Ovary (tissue), 10 donors: ENCODE measurements at places on chromosomes 2 and 18. TPM values are rescaled to one million over a fixed set of nuclear protein-coding genes. Genes with fewer than 3 reads are reported as not detected.

- DNase-seq, result no peak
Measured at GRCh38 chr18:48694295-48694694, 155.5 kb downstream of the CTIF start.

DNA sequence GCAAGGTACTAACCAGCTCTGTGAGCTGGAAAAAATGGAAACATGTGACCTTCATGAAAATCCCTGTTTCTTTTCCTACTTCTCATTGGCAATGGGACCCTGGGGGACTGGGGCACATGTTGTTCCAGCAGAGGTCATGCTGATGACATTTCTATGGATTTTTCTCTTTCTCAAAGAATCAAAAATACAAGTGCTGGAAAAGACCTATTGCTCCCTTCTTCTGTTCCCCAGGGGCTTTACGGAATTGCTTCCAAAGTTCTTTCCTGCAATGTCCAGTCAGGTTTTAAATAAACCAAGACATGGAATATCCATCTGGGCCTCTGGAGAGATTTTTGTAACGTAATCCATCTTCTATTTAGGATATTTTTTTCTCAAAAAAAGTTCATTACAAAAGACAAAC, 1006.1 kb upstream of the CELF4 start:
- no peak for DNase-seq

- DNase-seq, result no peak
Measured at GRCh38 chr2:224793946-224794345, 77.8 kb upstream of the CCDC195 start.

DNA sequence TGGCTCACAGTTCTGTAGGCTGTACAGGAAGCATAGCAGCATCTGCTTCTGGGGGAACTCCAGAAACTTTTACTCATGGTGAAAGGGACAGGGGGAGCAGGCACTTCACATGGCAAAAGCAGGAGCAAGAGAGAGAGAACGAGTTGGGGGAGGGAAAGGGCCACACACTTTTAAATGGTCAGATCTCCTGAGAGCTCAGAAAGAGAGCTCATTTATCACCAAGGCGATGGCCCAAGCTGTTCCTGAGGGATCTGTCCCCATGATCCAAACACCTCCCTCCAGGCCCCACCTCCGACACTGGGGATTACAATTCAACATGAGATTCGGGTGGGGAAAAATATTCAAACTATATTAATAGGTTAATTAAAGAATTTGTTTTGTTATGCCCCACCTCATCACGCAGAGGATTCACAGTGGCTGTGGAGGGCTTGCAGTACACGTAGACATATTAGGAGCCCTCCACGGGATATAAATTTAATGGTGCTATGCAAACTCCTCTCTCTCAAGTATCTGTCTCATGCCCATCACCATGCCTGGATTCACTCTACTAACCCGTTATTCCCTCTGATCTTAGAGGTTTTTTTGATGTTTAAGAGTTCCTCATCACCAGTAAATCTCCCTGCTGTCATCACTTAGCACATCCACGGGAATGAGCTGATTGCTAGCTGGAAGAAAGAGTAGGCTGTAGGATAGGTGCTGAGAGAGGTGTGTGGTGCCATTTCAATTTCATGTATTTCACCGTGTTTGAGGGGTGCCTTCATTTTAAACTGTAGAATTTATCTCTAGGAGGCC, 84.5 kb upstream of the ARHGAP28 start:
- DNase-seq, result no peak

GRCh38 chr2:208153156-208153555, 7.2 kb upstream of the CRYGB start:
- no peak for DNase-seq

- DNase-seq, result no peak
Measured at GRCh38 chr2:230225486-230225885, at the start of gene SP140. Gene SP140 (plus strand): TSS chr2:230225736. CDS start chr2:230225845, 109 bp downstream.

DNA sequence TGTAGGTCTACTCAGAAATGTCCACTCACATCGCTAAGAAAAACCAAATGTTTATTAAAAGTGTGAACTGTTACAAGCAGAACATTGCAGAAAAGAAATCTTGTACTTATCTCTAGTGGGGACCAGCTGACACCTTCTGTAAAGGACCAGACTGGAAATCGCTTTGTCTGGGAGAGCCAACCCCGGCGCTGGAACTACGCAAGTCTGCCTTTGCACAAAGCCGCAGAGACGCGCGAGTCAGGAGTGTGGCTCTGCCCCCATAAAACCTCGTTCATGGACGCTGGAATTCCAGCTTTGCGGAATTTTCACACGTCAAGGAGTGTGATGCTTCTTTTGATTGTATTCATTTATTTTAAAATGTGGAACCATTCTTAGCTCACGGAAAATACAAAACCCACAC, 141.9 kb upstream of the SALL3 start:
- DNase-seq, result no peak

DNA sequence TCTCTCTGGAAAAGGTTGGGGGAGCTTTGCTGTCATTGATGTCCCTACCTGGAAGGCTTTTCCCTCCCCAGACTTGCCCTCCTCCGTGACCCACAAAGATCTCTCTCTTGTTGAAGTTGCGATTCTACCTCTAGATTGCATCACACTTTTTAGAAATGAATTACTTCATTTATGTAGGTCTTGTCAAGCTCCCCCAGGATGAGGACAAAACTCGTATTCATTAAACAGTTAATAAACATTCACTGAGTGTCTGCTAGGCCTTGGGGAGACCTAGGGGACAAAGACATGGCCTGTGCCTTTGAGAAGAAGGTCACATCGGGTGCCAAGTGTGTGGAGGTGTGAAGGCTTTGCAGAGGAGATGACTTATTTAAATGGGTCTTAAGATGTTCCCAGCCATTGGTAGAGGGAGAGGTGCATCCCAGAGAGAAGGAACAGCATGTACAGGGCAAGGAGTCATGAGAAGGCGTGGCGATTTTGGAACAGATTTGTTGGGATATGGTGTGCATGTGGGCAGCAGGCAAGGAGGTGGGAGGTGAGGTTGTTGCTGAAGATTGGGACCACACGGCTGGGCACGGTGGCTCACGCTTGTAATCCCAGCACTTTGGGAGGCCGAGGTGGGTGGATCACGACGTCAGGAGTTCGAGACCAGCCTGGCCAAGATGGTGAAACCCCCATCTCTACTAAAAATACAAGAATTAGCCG, 9.8 kb upstream of the YWHAQ start:
- DNase-seq, result no peak

- DNase-seq, result no peak
Measured at GRCh38 chr2:25606892-25607291, 66.5 kb downstream of the DTNB start.

DNA sequence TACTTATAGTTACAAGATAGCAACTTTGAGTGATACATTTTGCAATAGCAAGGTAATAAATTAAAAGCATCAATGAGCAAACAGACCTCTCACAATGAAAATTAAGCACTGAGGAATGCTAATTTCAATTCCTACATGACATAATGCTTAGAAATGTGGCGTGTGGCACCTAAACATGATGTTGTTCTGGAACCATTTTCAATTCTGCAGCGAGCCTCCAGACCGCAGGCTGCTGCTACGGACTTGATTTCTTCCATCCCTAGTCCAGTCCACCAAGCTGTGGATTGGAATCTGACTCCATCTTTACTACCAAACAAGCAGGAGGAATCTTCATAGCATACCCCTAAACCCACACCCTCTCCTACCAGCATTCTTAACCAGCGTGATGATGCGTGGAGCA, 58.7 kb upstream of the ZNF397 start:
- DNase-seq, result no peak

DNA sequence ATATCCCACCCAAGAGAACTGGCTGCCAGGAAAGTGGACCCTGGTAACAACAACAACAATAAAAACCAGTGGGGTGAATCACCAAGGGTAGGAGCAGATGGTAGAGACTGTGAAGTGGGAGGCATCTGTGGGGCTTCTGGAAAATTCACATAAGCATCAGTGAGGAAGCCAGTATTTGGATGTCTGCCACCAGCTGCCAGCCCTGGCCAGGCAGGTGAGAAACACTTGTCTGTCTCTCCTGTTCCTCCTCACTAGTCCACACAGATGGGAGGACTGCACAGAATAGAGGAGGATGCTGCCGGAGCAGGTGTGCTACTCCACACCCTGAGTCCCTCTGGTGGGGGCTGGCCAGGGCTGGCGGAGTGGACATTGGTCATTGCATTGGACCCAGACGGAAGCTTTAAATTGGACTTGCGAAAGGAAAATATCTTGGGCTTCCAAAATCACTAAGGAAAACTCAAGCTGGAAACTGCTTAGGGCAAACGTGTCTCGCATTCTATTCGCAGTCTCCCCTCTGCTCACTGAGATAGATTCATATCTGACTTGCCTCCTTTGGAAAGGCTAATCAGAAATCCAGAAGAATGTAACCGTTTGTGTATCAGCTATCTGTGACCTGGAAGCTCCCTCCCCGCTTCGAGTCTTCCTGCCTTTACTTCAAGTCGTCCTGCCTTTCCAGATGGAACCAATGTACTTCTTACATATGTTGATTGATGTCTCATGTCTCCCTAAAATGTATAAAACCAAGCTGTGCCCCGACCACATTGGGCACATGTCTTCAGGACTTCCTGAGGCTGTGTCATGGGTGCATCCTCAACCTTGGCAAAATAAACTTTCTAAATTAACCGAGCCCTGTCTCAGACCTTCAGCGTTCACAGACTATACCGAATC, 69.1 kb downstream of the NAB1 start:
- no peak for DNase-seq

- no peak for DNase-seq
Measured at GRCh38 chr2:6832596-6833299, 33.0 kb downstream of the CMPK2 start.

DNA sequence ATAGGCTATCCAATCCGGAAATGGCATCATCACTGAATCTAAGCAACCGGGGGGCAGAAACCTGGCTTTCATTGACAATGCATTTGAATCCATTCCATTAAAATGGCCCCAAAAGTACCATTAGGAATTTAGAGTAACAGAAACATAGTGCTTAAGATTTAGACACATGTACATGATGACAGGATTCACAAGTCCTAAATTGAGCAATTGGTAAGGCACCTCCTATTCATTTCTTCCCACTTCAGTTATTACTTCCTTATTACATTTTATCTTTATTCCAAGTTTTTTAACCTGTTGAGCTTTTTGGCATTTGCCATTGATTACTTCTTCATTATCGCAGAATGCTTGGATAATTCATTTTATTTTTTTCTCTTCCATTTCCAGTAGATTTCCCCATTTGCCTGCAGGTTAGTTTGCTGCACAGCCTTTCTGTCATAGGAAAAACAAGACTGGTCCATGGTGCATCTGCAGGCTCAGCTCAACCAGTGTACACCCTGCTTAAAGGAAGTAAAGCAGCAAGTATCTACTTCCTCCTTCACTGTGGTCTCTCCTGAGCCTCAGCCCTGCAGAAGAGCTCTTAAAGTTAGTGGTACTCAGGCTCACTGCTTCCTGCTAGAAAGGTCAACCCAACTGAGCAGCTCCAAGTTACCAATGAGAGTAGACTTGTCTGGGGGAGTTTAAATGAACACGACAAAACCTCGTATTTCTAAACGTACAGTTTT, 89.2 kb downstream of the DOCK10 start:
- DNase-seq, result no peak

GRCh38 chr18:41262688-41263087, 692.3 kb upstream of the PIK3C3 start:
- DNase-seq, result no peak

GRCh38 chr2:112054847-112055729, at the start of gene TMEM87B:
Gene TMEM87B (plus strand): TSS chr2:112055269. CDS start chr2:112055592, 323 bp downstream.
- peak; percentile 99 for DNase-seq

MERTK gene
- 11.0 TPM for total RNA-seq

SERPINB12 gene
- total RNA-seq, result not detected

LIPG gene
- 0.23 TPM for total RNA-seq

RALBP1 gene
- total RNA-seq, result 42.9 TPM

CCL20 gene
- not detected for total RNA-seq

NAT8 gene
- total RNA-seq, result not detected

MFF gene
- total RNA-seq, result 62.0 TPM

LHCGR gene
- 4.8 TPM for total RNA-seq

COL4A4 gene
- total RNA-seq, result 1.2 TPM
